ENCODE measurements at places on chromosomes 4 and X.

- H3K27ac ChIP-seq, result no peak overlapping the region
- no peak for DNase-seq
- H3K4me3 ChIP-seq, result no peak overlapping the region
Measured at GRCh38 chr4:76733068-76733771, 164.7 kb downstream of the SOWAHB start.

DNA sequence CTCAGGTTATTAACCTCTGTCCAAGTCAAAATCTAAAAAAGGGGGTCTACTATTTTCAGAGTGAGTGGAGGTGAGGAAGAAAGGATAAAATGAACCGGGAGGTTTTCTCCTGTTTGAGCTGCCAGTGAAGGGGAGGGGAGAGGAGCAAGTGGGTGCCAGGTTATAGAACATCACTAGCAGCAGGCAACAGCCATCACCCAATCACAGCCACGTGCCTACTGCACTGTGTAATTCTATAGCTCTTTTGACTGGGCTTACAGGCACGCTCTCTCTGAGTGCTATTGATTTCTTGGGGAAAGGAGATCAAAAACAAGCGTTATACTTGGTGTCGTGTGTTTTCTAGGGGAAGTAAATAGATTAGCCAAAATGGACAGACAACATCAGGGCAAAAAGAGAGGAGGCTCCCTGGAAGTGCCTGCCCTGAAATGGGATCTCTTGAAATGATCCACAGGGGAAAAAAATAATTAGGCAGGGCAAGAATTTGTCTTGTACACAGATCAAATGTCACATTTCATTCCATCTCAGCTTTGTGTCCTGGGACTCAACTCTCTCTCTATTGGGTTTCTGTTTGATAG is 300.5 kb upstream of the LCORL start:
- no peaks in the 10 kb centered on the region for H3K27me3 ChIP-seq
- DNase-seq, result no peak
- H3K27ac ChIP-seq, result no peak overlapping the region
- H3K4me3 ChIP-seq, result no peak overlapping the region

GRCh38 chr4:105613306-105613705 is 60.9 kb downstream of the ARHGEF38 start:
- no peaks in the 10 kb centered on the region for H3K36me3 ChIP-seq
- no peak overlapping the region for H3K27ac ChIP-seq
- no peak for DNase-seq

DNA sequence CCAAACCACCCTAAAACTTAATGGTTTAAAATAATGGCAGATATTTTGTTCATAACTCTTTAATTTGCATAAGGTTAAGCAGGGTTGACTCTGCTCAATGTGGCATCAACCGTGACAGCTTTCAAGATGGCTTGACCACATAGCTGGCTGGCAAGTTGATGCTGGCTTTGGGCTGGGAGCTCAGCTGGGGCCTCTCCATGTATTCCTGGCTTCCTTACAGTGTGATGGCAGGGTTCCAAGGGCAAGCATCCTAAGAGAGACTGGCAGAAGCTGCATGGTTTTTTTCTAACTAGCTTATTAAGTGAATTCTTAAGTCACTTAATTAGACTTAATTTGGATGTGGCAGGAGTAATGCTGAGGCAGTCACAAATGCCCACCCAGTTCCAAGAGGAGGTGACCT is 4.5 kb downstream of the RP2 start:
- H3K4me1 ChIP-seq, result no peaks in the 10 kb centered on the region
- no peaks in the 10 kb centered on the region for H3K36me3 ChIP-seq
- H3K4me3 ChIP-seq, result no peak overlapping the region
- DNase-seq, result no peak
- H3K27ac ChIP-seq, result no peak overlapping the region

GRCh38 chr4:37705571-37705970 is 19.4 kb upstream of the RELL1 start:
- no peak overlapping the region for H3K4me3 ChIP-seq
- no peaks in the 10 kb centered on the region for H3K36me3 ChIP-seq
- H3K27ac ChIP-seq, result no peak overlapping the region
- no peaks in the 10 kb centered on the region for H3K4me1 ChIP-seq

DNA sequence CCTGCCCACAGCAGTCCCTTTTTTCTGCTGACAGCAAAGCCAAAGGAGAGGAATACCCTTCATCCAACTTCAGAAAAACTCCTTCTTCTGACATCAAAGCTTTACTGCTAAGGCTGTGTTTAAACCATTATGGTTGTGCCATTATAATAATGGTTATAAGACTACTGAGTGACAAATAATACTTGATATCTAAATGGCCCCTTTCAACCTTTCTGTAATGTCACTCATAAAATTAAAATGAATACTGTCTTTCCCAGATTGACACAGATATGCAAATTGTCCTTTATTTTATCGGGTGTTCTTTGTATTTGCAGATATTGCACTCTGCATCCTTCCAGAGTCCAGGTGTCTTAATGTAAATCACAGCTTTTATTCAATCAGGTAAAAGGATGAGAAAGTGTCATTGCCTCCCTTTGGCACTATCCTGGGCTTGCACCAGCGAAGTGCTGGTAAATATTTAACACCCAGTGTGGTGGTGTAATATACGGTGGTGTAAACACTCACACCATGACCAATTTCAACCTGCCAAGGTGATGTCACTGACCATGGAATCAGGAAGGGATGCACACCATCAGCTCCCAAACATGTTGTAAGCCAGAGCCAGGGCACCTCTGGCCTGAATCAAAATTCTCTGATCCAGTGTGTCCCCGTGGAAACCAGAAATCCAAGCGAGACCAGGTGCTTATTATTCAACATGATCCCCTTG is 139.4 kb upstream of the TENM3 start:
- H3K4me3 ChIP-seq, result no peak overlapping the region
- H3K36me3 ChIP-seq, result no peaks in the 10 kb centered on the region
- H3K4me1 ChIP-seq, result no peaks in the 10 kb centered on the region
- DNase-seq, result no peak
- no peak overlapping the region for H3K27ac ChIP-seq
- no peaks in the 10 kb centered on the region for H3K27me3 ChIP-seq

GRCh38 chr4:95476121-95476520 is 72.7 kb downstream of the UNC5C start:
- peaks cover 3% of the 10 kb centered on the region for H3K4me1 ChIP-seq
- H3K36me3 ChIP-seq, result no peaks in the 10 kb centered on the region
- no peak overlapping the region for H3K4me3 ChIP-seq
- DNase-seq, result no peak
- no peak overlapping the region for H3K27ac ChIP-seq

DNA sequence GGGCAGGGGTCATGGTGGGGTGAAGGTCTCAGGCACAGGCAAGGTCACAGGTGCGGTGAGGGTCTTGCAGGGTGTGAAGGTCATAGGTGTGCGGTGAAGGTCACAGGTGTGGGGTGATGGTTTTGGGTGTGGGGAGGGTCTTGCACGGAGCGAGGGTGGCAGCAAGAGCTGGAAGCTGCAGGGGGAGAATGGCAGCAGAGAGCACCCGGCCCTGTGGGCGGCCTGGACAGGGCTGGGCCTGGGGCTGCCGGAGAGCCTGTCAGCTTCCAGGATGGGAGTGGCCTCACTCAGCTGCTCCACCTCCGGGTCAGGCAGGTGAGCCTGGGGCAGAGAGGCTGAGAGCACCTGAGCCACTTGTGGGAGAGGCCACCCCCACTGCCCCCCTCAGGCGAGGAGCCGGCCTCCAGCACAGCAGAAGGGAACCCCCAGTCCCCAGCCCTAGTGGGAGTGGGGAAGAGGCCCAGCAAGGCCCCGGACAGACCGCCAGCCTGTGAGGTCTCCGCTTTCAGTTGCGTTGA is 1.5 kb downstream of the MSANTD1 start:
- no peak overlapping the region for H3K27ac ChIP-seq
- H3K36me3 ChIP-seq, result no peaks in the 10 kb centered on the region
- DNase-seq, result no peak
- no peaks in the 10 kb centered on the region for H3K27me3 ChIP-seq

DNA sequence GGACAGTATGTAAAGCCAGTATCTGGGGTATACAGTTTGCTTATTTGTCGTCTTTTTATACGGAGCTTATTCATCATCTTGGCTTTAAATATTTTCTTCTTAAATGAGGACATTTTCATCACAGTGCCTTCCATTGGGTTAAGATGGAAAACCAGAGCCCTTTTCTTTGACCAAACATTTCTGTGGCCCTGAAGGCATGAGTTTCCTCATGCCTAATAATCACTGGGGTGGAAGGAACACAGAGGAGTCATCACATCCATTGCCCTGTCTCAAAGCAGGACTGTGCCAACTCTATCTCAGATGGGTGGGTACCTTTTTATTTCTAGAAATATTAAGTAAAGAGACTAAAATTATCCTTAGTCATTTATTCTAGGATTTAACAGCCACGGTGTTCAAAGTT is 40.0 kb downstream of the CHRDL1 start:
- H3K27me3 ChIP-seq, result no peaks in the 10 kb centered on the region
- no peak overlapping the region for H3K27ac ChIP-seq
- peaks cover 2% of the 10 kb centered on the region for H3K4me1 ChIP-seq
- H3K36me3 ChIP-seq, result no peaks in the 10 kb centered on the region
- no peak overlapping the region for H3K4me3 ChIP-seq

DNA sequence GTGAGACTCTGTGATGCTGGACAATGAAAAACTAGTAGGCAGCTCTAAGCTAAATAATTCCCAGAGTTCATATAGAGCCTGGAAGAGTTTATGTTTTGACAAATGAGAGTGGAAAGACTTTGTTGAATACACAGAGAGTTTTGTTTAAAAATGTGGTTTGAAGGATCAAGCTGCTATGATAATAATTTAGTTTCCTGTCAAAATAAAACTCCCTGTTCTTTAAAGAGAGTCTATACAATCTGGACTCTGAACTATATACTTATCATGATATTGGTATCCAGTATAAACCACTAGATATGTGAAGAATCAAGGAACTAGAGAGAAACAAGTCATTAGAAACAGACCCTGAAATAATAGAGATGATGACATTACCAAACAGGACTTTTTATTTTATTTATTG is 158.6 kb downstream of the C4orf33 start:
- H3K4me3 ChIP-seq, result no peak overlapping the region
- H3K27me3 ChIP-seq, result no peaks in the 10 kb centered on the region
- H3K36me3 ChIP-seq, result no peaks in the 10 kb centered on the region
- no peaks in the 10 kb centered on the region for H3K4me1 ChIP-seq
- H3K27ac ChIP-seq, result no peak overlapping the region
- no peak for DNase-seq

DNA sequence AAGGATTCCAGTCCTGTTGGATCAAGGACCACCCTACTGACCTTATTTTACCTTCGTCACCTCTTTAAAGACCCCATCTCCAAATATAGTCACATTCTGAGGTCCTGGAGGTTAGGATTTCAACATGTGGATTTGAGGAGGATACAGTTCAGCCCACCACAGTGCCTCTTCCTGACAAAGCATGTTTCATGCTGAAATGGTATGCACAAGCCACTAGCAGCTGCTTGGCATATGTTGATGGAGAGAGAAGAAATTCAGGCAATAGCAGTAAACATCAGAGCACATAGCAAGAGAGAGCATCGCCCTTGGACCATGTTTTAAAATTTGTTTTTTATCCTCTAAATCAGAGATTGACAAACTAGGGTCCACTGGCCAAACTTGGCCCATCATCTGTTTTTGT is 172.1 kb downstream of the PRKX start:
- H3K36me3 ChIP-seq, result no peaks in the 10 kb centered on the region
- DNase-seq, result no peak
- H3K4me3 ChIP-seq, result no peak overlapping the region
- H3K4me1 ChIP-seq, result no peaks in the 10 kb centered on the region
- H3K27me3 ChIP-seq, result no peaks in the 10 kb centered on the region
- no peak overlapping the region for H3K27ac ChIP-seq

- no peaks in the 10 kb centered on the region for H3K27me3 ChIP-seq
- no peak overlapping the region for H3K4me3 ChIP-seq
- H3K27ac ChIP-seq, result no peak overlapping the region
- DNase-seq, result no peak
- H3K4me1 ChIP-seq, result no peaks in the 10 kb centered on the region
Measured at GRCh38 chrX:95721011-95721410, 963.6 kb upstream of the DIAPH2 start.

DNA sequence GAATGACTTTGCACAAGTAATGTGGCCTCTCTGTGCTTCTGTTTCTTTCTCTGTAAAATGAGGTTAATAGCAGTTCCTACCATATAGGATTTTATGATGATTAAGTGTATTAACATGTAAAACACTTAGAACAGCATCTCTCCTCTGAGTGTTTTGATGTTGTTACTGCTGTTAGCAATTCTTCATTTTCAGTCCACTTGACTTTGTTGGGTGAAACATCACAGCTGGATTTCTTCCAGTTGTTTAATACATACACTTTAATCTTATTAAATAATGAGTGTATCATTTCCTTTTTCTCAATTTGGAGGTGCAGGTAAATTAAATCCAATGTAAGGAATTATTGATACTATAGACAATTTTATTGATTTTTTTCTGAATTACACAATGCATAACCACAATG is 113.6 kb downstream of the KDR start:
- no peak for DNase-seq
- no peak overlapping the region for H3K4me3 ChIP-seq
- no peaks in the 10 kb centered on the region for H3K27me3 ChIP-seq
- no peaks in the 10 kb centered on the region for H3K36me3 ChIP-seq
- H3K4me1 ChIP-seq, result peaks cover 5% of the 10 kb centered on the region
- no peak overlapping the region for H3K27ac ChIP-seq

DNA sequence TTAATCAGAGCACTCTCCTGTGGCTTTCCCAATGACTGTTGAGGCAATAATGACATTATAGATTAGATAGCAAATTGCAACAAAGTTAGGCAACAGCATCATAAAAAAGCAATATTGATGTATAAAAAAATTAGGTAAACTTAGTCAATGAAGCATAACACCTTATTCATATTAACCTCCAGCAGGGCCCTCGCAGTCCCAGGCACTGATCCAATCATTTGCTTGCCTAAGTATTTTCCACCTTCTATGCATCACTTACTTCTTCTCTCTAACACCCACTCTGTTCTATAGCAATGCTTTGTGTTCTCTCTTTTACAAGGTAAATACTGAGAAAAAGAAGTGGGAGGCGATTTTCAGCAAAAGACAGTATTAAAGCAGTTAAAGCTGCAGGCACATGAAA is 833.5 kb upstream of the ADGRL3 start:
- H3K4me1 ChIP-seq, result no peaks in the 10 kb centered on the region
- DNase-seq, result no peak
- H3K4me3 ChIP-seq, result no peak overlapping the region
- H3K27me3 ChIP-seq, result no peaks in the 10 kb centered on the region
- no peak overlapping the region for H3K27ac ChIP-seq

GRCh38 chr4:127482049-127482448 is 150.7 kb upstream of the INTU start:
- peaks cover 3% of the 10 kb centered on the region for H3K4me1 ChIP-seq
- no peak for DNase-seq
- H3K4me3 ChIP-seq, result no peak overlapping the region
- H3K27me3 ChIP-seq, result no peaks in the 10 kb centered on the region
- no peak overlapping the region for H3K27ac ChIP-seq

DNA sequence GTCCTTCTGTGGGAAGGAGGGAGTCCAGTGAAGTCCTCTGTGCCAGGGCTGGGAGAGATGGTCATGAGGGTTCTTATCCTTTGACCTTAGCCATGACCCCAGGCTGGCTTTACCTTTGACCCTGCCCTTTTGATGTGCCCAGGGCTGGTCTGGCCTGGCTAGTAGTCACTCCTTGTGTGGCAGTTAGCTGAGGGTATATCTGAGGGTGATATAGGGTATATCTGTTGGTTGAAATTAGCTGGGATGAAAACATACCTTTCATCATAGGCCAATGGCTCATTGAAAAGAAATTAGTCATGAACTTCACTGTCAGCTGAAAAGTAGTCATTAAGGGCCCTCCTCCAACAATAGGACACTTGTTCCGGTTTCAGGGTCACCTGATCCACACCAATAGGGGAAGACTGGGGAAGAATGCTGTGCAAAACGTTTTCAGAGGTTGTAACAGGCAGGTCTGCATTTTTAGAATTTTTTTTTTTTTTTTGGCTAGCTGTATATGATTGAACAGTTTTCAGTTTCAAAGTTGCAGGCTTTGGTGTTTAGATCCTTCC is 74.6 kb upstream of the STOX2 start:
- H3K27me3 ChIP-seq, result no peaks in the 10 kb centered on the region
- DNase-seq, result no peak
- H3K36me3 ChIP-seq, result no peaks in the 10 kb centered on the region
- H3K4me1 ChIP-seq, result no peaks in the 10 kb centered on the region
- H3K4me3 ChIP-seq, result no peak overlapping the region

Data from neuronal stem cell (in vitro differentiated cells).